ENCODE measurements at places on chromosomes 13 and 19.

- DNase-seq, result no peak
These were observed 5.9 kb downstream of the PTBP1 start for GRCh38 chr19:803099-803561.

GRCh38 chr13:28621449-28621848, 37.5 kb upstream of the POMP start:
- no peak for DNase-seq

DNA sequence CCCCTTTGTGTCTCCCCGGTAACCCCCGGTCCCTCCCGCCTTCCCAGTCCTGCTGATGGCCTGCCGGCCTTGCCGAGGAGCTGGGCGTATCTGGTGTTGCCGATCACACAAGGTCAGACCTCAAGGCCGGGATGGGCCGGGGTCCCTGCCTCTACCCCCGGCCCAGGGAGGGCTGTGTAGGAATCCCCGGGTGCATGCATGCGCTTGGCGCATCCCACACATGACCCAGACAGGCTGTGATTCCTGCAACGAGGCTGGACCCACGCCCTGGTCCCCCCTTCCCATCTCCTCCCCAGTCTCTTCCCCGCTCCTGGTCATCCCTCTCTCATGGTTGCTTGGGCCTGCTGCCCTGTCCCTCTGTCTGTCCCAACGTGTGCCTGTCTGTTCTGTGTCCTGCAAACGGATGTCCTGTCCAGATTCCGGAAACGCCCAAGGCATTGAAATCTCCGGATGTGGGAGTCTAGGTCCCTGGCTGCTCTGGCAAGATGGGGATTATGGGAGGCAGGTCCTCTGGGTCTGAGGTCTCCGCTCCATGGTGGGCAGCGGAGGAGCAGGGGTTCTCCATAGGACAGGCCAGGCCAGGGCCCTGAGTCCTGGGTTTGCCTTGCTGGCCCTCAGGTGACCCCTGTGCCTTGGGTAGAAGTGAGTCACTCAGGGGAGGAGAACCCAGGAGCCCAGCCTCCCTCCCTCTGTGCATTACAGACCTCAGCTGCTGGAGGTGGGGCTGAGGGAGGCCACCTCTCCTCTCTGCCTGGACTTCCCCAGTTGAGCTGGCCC, 1.6 kb downstream of the PKN1 start:
- DNase-seq, result no peak

DNA sequence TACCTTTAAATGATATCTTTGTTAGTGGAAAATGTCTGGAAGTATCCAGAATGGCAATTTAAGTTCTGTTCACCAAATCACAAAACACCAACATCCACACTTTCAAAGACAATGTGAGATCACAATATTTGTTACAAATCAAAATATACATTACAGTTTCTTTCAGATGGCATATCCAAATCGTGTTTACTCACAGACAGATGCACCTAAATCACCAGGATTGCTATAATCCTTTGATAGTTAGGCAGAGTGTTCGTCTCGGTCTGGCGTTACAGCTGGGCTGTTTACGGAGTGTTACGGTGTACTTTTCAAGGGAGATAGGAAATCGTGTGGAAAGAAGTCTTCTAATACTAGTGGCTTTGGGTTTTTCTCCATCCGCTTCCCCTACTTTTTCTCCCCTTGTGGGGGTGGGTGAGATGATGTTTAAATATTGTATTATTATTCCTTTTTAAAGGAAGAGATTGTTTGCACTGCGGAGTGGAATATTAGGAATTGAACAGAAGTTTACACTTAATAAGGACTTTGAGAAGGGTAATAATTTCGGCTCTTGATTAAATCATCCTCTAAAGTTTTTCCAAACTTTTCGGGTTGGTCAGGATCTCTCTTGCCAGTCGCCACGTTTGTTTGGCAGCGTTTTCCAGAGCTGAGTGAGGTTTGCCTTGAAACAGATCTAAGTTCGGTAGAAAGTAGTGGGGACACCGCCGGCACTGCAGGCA, 1.8 kb downstream of the MAB21L1 start:
- no peak for DNase-seq

GRCh38 chr19:45444318-45445041, 20.8 kb upstream of the ERCC1 start:
- DNase-seq, result peak; percentile 31

DNA sequence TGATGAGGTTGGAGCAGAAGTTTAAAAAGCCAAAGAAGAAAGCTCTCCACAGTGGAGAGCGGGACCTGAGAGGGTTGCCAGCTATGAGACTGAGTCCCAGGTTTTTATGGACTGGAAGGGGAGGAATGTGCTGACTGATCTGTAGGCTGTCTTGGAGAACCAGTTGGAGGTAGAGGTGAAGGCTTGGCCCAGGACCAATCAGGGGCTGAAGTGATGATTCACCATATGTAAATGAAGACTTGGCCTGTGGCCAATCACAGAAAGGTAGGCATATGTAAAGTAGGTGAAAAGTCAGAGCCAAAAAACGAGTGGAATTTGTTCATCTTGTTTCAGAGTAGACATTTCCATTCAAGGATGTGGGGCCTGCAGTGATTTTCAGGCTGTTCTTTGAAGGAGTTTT, 17.5 kb upstream of the KBTBD6 start:
- no peak for DNase-seq

DNA sequence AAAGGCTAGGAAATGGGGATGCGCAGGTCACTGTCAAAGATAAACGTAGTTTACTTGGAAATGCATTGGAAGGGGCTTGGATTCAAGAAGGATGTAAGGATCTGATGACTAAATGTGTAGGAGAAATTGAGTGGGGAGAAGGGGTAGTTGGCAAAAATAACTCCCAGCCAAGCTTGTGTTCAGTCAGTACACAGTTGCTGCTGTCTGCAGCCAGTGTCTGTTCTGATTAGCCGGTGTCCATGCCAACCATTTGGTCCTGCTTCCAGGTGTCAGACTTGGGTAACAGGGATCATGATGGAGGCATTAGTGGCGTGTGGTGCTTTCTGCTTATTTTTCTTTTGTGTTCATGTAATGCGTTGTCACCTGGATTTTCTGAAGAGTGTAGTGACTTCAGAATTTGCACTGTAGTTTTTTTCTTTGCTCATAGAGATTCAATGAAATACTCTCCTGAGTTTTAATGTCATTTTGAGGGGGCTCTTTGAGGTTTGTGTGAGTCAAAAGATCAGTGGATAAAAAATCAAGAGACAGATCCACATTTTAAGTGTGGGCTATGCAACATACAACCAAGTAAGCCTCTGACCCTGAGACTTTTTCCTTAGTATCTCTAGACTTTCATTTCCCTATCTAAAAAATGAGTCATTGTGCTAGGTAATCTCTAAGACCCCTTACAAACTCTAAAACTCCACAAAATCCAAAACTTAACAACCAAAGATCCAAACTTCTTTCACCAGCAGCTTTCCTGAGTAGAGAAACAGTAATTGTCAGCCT, 103.9 kb downstream of the WDFY2 start:
- DNase-seq, result no peak

- no peak for DNase-seq
These were observed 49.1 kb upstream of the UBAC2 start for GRCh38 chr13:99151516-99151915.

DNA sequence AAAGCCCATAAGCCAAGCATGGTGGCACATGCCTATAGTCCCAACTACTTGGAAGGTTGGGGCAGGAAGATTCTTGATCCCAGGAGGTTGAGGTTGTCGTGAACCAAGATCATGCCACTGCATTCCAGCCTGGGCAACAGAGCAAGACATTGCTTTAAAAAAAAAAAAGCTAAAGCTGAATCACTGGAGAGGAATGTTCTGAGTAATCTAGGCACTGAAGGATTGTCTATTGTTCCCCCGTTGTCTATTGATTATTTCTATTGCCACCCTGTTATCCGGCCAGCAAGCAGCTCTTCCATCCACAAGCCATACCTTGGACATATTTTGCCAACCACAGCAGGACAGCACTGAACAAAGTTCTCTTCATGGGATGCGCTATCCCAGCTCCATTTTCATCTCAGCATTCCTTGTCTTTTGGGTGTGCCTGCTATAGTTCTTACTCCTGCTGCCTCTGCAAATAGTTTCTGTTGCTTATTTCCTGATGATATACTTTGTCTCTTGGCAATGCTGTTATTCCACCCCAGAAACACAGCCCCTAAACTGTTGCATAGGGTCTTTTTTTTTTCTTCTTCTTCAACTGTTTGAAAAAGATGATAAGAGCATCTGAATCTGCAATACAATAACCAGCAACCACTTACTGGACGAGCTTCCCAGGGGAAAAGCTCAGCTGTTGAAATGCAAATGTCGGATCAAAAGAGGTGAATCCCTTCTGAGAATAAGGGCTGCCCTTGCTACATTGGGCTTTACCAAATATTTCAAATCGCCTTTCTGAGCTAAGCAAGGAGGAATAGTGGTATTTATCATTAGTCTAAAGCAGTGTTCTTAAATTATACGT, 22.2 kb upstream of the SIAH3 start:
- DNase-seq, result no peak

DNA sequence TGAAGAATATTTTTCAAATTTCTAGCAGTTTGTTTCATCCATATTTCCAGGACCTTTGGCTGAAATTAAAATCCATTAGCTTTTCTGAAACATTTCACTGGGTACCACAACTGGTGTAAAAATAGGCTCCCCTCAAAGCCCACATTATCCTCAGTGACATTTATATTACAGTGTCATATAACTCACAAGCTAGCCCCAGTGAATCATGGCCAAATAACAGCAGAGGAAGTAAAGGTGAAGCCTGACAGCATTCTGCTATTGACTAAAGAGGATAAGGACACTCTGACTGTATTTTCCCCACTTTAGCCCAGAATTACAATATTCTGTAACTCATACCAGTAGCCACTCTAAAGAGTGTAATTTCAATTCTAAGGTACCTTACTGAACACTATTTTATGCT, 21.9 kb downstream of the KCTD12 start:
- DNase-seq, result no peak

- DNase-seq, result no peak
These were observed 10.1 kb upstream of the GTF2F1 start for GRCh38 chr19:6402837-6403608.

DNA sequence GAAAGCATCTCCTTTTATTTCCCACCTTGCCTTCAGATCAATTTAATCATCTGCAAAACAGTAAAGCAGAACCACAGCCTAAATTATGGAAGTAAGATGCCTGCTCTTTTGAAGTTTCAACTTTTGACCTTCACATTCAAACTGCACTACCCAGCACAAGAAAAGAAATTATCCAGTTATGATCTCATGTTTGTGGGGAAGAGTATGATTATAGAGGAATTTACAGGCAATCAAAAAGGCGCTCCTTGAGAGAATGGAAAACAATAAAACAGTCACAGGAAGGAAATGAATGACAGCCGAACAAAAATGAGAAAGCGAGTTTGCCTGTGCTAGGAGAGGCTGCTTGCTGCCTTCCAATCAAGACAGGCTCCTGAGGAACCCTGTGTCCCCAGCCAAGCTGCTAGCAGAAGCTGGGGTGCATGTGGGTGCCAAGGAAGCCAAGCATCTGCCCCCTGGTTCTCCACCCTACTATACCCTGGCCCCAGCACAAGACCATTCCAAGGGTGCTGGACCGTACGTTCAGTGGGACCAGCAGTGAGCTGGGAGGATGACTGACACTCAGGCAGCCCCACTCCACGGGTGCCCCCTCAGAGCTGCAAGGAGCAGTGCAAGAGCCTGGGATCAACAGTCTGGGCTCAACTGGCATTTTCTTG, 47.8 kb downstream of the PEPD start:
- no peak for DNase-seq

DNA sequence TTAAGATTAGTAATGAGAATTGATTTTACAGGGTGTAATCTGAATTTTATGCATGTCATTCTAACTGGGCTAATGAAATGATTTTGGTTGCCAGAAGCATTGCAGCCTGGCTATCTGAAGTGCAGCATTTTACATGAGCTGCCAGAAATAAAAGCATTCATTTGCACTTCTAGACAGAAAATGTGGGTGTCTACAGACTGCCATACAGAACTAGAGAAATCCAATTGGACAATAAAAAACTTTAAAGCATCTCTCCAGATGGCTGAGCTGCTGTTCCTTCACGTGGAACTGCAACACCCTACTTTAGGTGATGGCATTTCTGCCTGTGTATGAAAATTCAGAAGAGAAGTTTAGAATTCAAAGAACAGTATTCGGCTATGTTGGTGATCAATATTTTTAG, 450.1 kb upstream of the SLITRK1 start:
- DNase-seq, result no peak

- no peak for DNase-seq
These were observed 339.1 kb upstream of the OBI1 start for GRCh38 chr13:78997902-78998629.

- no peak for DNase-seq
These were observed 68.1 kb downstream of the SIPA1L3 start for GRCh38 chr19:37975071-37975470.

DNA sequence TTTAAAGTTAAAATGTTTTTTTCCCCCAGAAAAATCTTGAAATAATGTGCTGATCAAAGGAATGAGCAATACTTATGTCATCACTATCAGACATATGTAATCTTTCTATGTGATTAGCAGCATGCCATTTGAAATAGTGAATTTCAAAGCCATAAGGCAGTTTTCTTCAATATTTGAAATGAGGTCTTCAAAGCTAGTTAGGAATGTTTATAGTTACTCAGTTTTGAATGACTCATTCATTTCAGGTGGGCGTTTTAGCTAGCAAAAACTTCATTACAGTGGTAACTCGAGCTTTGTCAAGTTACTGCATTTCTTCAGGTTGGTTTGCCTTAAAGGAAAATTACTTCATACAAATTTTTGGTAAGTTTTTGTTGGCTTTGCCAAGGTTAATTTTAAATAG, 102.1 kb downstream of the ATP8A2 start:
- DNase-seq, result no peak

GRCh38 chr13:98393873-98394272, 183.0 kb downstream of the STK24 start:
- no peak for DNase-seq

DNA sequence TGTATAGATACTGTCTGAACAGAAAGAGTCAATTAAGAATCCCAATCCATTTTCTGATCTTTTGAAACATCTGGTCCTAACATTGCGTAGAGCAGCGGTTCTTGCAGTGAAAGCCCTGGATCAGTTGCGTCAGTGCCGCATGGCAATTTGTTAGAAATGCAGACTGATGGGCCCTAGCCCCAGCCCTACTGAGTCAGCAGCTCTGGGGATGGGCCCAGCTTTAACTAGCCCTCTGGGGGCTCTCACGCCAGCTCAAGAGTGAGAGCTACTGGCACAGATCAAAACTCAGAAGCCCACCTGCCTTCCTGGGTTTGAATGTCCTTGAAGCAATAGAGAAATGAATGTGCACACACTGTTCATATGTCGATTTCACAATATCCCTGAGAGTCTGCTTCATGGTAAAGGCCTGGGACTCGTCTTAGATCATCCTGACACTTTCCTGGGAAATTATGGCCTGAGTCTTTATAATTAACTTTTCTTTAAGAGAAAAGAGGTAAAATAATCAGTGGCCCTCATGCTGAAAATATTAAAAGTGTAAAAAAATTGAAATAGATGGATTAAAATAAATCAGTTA, 206.8 kb upstream of the TMTC4 start:
- no peak for DNase-seq

GRCh38 chr13:111361046-111361872, 40.8 kb downstream of the TEX29 start:
- no peak for DNase-seq

DNA sequence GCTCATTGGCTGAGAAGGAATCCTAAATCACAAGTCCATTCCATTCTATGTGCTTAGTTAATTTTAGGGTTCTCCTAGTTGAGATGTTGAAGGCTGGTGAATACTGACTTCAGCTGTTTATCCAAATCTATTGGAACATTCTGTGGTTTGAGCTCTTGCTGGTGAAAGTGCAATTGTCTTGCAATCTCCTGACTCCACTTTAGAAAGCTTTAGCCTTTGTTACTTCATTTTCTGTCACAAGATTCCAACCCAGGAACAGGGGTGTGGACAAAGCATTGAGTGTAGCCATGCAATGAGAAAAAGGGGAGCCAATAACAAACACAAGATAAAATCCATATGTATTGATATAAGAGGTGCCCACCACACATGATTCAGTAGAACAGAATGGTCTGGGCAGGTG, 15.0 kb downstream of the CEACAM21 start:
- DNase-seq, result no peak
